ENCODE measurements at places on chromosomes 1 and 21. TPM values are rescaled to one million over a fixed set of nuclear protein-coding genes. Genes with fewer than 3 reads are reported as not detected.

The TMPRSS3 gene
- 12.5 TPM for total RNA-seq

The CLCA1 gene
- not detected for total RNA-seq

The ERG gene
- 19.9 TPM for total RNA-seq

DNA sequence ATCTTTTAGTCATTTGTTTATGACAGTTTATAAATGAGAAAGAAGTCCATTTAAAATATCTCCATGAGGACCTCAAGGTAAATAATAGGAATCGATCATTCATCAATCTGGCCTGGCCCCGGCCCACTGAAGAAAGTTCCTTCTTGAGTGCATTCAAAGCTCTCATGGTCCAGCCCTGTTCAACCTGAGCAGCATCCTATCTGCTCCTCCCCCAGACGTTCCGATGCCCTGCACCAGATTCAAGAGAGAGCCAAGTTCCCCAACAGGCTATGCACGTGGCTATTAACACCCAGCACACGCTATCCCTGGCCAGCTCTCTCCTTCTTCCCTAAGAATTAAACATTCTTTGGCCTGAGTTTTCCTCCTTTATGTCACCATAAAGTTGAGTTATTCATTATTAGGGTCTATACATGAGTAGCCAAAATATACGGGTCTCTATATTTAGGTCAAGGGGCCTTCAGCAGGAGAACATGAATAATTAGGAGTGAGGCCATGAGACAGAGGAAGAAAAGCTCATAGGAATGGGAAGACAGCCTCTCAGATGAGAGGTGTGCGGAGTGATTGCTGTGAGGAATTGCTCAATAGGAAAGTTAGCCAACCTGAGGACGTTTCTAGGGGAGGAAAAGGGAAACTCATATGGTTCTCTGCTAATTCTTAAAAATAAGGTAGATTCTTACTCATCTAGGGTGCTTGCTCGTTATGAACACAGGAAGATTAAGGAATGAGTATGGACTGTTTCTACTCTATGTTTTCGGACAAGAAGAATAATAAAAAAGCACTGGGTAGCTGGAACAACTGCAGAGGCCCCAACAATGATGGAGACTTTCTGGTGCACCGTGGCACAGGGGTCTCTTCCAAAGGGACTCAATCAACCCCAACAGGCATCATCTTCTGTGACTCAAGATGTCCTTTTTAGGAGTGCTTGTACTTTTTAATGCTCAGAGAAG lies 23.6 kb downstream of the RUNX1 start:
- DNase-seq = no peak

DNA sequence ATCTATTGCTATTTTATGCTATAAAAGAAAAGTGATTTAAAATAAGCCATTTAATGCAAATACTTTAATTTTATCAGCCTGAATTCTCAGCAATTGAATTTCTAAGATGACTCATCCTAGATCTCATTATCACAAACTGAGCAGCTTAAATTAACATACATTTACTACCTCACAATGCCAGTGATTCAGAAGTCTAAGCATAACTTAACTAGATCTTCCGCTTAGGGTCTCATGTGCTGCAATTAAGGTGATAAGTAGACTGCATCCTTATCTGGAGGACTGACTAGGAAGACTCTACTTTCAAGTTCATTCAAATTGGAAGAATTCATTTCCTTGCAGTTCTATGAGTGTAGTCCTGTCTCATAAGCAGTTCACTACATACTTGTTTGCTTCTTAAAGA lies 286.6 kb downstream of the COL11A1 start:
- DNase-seq = no peak

- no peak for DNase-seq
Measured at GRCh38 chr1:94326329-94326728, 88.9 kb upstream of the ARHGAP29 start.

DNA sequence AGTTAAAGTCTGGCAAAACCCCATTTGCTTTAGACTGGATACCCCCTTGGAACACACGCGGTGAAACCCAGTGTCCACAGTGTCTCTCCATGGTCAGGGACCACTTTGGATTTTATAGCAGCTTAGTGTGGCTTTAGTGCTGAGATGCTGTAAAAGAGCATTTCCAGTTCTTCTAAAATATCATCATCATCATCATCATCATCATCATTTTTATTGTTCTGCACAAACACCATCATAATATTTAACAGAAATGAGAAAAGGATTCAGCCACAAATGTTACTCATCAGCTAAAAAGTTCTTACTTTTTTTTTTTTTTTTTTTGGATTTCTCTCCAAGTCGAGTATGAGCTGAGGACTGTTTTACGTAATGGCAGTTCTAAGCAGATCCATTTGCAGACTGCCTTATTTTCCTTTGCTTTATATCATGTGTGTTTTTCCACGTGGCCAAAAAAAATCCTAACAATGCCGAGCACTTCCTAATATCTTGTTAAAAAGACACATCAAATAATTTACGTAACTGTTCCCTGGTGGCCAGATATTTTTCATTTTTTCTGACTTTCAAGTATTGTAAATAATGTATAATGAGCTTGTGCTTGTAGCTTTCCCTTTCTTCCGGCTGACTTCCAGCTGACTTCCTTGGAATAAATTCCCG lies 62.8 kb downstream of the EVA1C start:
- no peak for DNase-seq

GRCh38 chr1:59079434-59080140 lies 217.3 kb upstream of the FGGY start:
- DNase-seq = no peak

DNA sequence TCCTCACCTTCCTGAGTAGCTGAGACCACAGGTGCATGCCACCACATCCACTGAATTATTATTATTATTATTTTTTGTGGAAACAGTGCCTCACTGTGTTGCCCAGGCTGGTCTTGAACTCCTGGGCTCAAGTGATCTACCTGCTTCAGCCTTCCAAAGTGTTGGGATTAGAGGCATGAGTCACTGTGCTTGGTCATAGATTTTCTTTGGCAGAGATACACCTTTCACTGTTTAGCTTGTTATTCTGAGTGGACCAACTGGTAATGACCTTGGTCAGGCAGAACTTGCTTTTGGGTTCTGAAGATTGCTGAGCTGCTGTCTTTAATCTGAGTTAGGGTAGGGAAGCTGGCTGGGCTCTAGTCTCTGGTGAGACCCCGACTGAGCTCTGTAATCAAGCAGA lies 66.8 kb downstream of the DNAH14 start:
- no peak for DNase-seq

DNA sequence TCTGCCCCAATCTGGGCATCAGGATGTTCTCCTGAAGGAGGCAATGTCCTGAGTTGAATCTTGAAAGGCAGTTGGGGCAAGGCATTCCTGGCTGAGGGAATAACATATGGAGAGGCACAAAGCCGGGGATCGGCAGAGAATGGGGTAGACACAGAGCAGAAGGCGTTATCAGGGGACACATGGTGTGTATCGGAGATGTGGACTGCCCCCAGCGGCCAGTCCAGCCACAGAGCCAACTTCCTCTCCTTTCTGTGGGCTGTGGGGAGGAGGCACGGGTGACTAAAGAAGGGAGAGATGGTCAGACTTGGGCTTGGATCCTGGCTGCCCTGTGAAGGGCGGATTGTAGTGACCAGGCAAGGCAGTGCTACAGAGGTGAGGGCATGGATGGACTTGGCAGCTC lies 32.1 kb downstream of the FOXD2 start:
- no peak for DNase-seq
